ENCODE measurements at places on chromosomes 12 and 14.
A peak's percentile ranks its signal among the peaks of the same experiment; 100 is the strongest.

DNA sequence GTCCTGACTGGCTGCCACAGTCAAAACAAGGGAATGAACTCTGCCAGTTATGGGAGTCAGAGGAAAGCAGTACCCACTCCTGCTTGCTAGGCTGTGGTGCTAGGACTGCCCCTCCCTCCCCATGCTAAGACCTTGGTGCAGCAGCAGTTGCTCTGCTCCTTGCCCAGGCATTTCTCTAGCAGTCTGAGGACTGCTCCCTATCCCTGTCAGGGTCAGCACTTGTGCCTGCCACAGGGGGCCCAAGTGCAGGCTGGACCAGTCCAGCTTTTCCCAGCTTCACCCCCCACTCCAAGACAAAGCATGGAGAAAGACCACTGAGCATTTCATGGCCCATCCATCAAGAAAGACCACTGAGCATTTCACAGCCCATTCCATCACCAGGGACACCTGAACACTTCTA lies 305.8 kb upstream of the CLEC14A start:
- DNase-seq: no peak

DNA sequence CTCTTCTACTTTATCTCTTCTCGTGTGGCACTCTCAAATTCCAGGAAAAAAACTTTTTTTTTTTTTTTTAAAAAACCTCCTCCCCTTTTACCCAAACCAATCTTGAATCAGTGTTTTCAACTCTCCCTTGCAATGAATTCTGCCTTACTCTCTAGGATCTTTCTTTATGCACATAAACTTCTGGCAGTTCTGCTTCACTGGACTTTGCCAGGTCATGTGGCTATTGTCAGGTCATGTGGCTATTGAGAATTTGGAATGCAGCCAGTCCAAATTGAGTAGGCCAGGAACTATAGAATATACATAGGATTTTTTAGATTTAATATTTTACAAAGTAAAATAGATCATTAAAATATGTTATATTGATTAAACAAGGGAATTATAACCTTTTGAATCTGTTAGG lies 218.2 kb downstream of the TMTC3 start:
- DNase-seq: no peak

DNA sequence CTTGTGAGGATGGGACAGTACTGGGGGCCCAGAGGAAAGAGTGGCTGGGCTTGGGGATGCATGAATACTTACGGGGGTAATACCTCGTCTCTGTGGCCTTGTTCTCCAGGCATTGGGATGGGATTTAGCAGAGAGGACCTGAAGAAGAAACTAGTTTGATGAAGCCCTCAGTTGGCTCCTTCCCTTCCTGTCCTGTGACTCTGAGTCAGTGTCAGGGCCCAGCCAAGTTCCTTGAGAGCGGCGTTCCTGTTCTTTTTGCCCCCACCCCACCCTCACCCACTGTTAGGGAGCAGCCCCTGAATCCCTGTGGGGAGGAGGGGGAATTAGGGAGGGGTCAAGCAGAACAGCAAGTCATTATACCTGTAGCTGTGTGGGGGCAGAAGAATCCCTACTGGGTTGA lies 5.2 kb upstream of the LRP1-AS start:
- no peak for DNase-seq

GRCh38 chr12:100069795-100070194 lies 72.9 kb downstream of the BLTP3B start:
- no peak for DNase-seq

DNA sequence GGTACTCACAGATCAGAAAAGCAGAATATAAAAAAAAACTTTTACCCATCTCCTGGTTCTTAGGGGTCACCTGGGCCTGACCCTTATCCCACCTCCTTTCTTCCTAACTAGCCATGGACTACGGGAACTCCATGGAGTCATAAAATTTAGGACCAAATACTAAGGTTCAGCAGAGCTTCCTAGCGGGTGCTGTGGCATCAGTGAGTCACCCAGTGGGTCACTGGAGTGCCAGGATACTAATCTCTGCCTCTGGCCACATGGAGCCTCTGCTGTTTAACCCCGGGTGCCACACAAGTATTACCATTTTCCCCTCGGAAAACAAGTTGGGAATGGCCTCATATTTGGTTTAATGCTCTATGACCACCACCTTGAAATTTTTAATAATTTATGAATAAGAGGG lies 6.9 kb downstream of the ZBTB39 start:
- no peak for DNase-seq

DNA sequence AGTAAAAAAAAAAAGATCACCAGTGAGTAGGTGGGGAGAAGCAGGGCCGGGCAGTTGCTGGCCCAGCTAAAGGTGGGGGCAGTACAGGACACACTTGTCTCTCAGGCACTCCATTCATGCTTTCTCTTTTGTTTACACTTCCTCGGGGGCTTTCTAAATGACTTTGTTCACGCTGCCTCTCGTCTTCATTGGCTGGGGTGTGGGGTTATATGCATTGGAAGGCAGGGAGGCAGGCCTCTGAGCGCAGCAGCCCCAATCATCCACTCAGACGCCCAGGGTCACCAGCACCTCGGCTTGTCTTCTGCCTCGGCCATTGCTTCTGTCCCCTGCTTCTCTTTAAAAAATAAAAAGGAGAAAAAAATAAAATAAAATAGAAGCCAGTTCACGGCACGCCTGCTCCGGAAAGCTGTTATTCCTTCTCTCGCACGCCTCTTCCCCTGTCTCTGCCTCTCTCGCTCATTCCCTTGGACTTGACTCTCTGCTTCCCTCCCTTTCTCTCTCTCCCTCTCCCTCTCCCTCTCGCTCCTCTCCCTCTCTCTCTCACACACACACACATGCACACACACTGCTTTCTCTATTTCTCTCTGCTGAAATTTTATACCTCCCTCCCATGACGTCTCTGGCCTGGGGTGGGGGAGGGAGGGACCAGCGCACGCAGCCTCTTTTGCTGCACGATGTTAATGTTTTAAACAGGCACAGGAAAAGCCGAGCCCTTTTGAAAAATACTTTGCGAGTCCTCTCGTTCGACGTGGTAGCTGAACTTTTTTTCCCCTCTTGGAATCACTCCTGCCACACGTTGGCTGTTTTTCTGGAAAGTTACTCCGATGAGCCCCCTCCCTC lies at the start of gene TGFB3:
TSS of gene TGFB3 (minus strand) at position 570 of the 840 bp plus-strand sequence. CDS start 1,102 bp downstream, outside the sequence.
- DNase-seq: peak; percentile 63

- no peak for DNase-seq
Measured at GRCh38 chr12:9113987-9114309, 1.8 kb downstream of the A2M start.

DNA sequence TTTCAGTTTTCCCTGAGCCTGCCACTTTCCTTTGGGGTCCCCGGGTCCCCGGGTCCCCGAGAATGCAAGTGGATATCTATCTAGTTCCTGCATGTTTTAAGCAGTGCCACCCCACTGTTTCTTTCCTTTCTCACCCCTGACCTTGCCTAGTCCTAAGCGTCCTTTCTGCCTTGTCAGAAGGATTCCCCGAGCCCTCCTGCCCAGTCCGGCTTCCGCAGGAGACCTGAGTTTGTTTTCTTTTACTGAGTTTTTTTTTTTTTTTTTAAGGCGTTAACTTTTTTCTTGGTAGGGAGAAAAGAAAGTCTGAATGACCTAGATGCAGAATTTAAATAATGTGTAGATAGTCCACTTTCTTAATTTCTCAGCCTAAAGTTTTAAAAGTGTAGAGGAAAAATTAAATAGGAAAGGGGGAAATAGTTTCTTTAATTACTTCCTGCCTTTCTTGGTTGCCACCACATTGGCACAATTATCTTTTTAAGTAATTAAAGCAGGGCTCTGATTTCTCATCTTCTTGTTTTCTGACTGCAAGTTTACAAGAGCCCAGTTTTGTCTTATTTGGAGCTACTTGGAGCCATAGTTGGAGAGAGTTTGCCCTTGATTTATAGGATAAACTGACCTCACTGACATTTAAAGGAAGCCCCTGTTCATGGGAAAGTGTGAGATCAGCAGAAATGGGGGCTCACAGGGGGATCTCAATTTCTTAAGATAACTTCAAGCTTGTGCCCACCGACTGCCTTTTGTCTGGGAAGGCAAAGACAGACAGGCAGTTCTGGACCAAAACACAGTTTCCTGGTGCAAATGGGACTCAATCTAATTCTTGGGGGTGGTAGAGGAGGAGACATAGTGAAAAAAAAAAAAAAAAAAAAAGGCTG lies 2.9 kb downstream of the PAX9 start:
- no peak for DNase-seq

DNA sequence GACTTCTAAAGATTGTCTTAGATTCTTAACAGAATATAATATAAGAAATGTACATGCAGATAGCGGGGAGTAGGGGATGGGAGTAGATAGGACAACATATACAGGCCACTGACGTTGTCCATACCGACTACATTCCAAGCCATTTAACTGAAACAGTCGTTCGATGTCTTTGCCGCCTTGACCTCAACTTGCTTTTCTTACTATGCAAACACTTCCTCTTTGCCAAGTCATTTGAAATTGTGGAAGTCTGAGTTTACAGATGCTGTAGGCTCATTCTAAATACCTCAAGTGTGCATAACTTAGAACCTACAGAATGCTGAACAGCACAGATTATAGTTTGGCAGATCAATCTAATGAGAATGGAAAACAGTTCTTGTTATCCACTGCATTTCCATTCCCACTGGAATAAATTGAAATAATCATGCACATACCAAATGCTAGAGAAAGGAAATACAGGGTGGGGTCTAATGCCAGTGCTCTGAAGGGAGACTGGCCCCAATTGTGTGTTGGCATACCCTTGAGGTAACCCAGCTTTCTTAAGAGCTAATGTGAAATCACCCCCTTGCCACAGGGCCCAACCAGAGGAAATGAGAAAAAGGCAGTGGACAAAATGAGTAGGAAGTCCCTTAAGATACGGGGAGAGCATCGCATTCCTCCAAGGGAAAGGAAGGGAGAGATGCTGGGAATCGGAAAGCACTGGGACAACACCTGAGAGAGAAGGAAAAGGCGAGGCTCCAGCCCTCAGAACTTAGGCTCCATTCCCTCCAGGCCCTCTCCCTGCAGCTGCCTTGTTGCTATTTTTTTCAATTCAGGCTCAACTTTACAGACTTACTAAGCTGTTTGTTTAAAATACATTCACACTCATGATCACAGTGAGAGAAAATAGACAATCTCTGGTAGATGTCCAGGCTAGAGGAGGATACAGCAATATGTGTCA lies 380.9 kb upstream of the TMTC1 start:
- DNase-seq: no peak

- DNase-seq: no peak
Measured at GRCh38 chr14:99187858-99188257, 84.1 kb downstream of the BCL11B start.

DNA sequence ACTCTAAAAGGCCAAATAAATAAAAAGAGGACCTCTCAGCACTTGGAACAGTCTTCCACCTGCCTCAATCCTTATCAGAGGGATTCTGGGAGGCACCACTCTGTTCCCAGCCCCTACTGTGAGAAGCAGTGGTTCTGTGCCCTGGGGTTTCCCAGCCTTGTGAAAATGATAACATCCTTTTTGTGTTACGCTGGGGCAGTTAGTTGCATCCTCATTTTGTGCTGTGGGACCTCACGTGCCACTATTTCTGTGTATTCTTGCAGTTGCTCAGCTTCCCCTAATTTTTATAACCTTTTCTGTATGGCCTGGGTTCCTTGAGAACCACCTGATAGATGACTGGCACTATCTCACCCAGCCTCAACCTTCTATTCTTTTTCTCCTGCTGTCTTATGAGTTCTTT lies 10.8 kb upstream of the CMA1 start:
- no peak for DNase-seq

All from CD4-positive, alpha-beta T cell treated with Interleukin-4 for 4 hours (primary cell).